ENCODE measurements at places on chromosomes 16 and 17. TPM values are rescaled to one million over a fixed set of nuclear protein-coding genes. Genes with fewer than 3 reads are reported as not detected.
A peak's percentile ranks its signal among the peaks of the same experiment; 100 is the strongest.

Gene MMP28
- not detected for total RNA-seq

- no peak for ATAC-seq
These were observed 2.5 kb downstream of the AATF start for GRCh38 chr17:36951084-36951789.

- peak; percentile 77 for ATAC-seq
These were observed 50.0 kb downstream of the SOCS1 start for GRCh38 chr16:11205754-11206581.

Gene ZNF423
- not detected for total RNA-seq

DNA sequence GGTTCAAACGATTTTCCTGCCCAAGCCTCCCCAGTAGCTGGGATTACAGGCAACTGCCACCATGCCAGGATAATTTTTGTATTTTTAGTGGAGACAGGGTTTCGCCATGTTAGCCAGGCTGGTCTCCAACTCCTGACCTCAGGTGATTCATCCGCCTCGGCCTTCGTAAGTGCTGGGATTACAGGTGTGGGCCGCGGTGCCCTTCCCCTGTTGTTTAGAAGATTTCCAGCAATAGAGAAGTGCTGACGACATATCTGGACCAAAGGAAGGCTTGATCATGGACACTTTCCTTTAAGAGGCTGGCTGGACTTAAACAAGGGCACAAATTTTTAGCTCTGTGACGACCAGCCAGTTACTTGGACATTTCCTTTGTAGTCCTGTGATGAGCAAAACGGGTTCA, 1.3 kb upstream of the MT1M start:
- ATAC-seq: no peak

Gene KRT32
- not detected for total RNA-seq

- ATAC-seq: no peak
These were observed 6.7 kb downstream of the MMD start for GRCh38 chr17:55414983-55415382.

GRCh38 chr16:72805486-72805885, 242.4 kb downstream of the ZFHX3 start:
- ATAC-seq: no peak

Gene KRT13
- total RNA-seq: not detected

GRCh38 chr17:40063901-40064531, 1.3 kb downstream of the THRA start:
- no peak for ATAC-seq

DNA sequence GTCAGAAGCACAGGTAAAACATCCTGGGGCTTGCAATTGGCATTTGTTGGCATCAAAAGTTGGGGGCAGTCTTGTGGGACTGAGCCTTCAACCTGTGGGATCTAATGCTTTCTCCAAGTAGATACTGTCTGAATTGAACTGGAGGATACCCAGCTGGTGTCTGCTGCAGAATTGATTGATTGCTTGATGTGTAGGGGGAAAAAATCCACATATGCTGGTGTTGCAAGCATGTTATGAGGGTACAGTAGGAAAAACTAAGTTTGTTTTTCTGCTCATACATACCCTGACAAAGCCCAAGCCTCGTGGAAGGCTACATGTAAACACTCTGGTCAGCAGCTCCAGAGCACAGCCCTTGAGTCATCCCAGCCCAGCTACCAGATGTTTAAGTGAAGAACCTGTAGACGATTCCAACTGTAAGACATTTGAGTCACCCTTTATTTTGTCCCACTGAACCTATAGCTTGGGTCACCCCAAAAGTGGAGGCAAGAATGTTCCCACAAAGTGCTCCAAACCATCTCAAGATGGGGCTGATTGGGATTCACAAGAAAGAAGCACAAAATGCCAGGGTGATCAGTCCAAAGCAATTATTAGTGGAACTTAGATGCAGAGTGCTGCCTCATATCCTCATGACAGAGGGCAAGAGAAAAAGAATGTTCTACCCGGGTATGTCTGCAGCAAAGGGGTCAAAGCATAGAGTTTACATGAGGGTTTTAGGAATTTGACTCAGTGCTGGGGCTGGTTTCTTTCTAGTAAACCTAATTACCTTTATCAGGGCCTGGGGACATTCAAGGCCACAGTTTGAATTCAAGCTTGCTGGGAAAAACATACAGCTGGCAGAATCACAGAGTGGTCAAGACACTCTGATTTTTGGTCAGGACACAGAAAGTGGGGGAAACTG, 9.6 kb upstream of the APPBP2 start:
- no peak for ATAC-seq

Gene SP2
- total RNA-seq: 24.2 TPM

- no peak for ATAC-seq
These were observed 90.0 kb downstream of the GNAO1 start for GRCh38 chr16:56281249-56281805.

DNA sequence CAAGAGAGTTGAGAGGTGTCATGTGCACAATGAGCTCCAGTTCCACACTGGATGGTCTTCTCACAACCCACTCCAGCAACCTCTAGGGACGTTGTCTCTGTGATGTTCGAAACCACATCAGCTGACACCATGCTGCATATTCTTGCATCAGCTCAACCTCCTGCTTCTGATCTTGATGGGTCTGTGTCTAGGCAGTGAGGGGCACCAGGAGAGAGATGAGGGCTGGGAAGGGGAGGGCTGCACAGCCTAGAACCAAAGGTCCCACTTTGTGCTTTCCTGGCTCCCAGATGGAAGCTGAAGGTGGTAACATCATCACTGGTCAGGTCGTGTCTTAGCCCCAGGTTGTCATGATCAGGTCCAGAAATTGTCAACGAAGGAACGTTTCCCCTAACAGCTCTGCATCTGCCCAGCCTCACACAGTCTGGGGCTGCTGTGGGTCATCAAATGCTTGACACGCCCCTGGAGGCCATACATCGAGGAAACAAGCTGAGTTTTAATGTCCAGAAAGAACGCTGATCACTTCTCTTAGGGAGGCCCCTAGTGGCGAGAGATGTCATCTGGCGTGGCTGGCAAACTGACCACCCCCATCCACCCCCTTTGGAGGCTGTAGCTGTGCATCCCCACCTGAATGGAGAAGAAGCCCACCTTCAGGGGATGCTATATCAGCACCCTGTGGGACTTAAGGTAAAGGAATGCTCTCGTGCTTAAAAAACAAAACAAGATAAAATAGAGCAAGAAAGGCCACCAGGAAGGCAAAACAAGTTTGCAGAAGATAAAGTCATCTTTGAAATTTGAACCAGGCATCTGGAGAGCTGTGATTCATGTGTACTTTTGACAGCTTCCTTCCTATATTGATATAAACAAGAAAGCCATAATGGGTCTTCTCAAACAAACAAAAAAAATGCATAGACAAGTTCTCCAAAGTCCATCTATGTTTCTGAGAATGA, 58.3 kb downstream of the WIPI1 start:
- peak; percentile 38 for ATAC-seq

GRCh38 chr17:39782980-39783379, 45.2 kb downstream of the GRB7 start:
- no peak for ATAC-seq

- peak; percentile 53 for ATAC-seq
These were observed 20.8 kb upstream of the DNAH17 start for GRCh38 chr17:78598013-78598471.

DNA sequence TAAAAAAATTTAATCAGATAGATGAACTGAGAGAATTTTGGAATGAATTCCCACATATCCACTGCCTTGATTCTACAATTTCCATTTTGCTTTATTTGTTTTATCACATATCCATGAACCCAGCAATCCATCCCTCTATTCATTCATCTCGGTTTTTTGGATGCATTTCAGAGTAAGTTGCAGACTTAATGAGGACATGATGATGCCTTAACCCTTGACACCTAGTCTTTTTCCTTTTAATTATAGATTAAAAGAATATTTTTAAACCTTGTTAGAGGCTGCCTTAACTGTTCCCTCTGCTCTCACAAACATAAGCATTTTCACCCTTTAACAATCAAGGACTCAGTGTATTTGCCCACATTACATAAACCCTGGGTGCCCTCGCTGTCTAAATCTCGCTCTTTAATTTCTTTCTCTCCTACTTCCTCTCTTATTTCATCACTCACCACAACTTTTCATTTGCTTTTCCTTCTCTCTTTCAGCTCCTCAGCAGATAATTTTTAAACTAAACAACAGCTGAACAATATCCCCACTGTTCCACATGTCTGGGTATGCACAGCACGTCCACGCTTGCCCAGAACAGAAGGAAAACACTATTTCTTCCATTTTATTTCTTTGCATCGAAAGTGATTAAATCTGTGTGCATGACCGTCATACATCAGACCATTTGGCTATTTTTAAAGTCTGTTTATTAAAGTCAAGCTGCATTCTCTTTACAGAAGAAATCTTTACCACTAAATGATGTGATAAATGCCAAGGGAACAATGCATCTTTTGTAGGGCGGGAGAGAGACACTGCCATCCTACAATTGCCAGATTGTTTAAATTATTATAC, 39.9 kb downstream of the IQCK start:
- ATAC-seq: no peak

- no peak for ATAC-seq
These were observed 45.0 kb upstream of the NOL11 start for GRCh38 chr17:67672592-67673335.

GRCh38 chr16:17369421-17370222, 101.1 kb downstream of the XYLT1 start:
- peak; percentile 77 for ATAC-seq

Gene SLC13A2
- total RNA-seq: not detected

- peak; percentile 55 for ATAC-seq
These were observed 20.1 kb upstream of the ALDH3A1 start for GRCh38 chr17:19768046-19768782.

DNA sequence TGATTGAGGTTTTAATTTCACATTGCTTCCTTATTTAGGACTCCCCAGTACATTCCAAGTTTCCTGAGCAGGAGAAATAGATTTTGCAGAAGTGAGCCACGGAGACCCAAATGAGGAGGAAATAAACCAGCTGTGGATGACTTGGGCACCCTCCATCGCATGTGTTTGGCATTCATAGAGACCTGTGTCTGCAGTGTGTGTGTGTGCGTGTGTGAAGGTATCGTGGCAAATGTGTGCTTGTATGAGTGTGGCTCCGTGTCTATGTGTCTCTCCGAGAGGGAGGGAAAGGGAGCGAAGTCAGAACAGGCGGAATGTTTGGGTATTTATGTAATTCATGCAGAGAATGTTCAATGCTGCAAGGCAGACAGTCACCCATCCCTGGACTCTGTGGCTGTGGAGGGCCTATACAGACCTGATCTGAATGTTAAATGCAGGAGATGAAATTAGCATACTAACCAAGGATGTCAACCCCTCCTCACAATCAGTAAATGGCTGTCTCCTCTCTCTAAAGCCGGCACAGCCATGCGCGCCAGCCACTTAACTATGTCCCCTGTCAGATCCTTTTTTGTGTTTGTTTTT, 186.0 kb upstream of the ZFHX3 start:
- no peak for ATAC-seq

DNA sequence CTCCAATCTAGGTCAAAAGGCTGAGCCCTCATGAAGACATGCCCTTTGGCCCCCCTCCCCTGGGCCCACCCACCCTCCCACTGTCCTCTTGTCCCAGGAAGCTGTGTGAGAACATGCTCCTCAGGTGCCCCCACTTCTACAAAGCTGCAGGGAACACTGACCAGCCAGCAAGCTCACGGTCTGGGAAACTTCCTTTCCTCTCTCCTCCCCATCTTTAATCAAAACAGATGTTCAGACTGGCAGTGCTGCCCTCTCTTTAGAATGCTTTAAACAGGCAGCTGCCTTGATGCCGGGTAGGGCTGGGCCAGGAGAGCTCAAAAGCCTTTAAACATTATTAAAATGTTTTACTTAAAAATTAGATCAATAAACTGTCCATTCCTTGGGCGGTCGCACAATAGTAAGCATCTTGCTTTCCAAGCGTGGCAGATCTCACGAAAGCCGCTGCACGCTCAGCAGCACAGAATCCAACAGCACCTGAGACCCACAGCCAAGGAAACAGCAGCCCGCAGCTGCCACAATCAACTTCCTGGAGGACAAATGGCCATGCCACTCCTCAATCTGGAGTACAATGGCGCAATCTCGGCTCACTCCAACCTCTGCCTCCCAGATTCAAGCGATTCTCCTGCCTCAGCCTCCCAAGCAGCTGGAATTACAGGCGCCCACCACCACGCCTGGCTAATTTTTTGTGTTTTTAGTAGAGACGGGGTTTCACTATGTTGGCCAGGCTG, 399.2 kb downstream of the SLC39A11 start:
- no peak for ATAC-seq

DNA sequence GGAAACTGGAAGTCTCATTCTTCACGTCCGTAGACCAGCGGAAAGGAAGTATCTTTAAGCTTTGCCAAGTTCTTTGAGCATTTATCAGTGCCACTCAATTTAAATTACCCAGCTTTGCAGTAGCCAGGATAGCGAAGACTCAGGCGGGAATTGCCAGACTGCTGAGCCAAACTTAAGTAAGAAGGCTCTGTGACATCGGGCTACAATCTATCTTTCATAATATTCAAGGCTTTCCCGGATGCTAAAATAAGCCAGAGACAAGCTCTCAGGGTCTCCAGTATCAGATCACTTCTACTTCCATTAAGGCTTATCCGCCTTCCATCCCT, 436 bp upstream of the BRIP1 start:
- peak; percentile 12 for ATAC-seq

DNA sequence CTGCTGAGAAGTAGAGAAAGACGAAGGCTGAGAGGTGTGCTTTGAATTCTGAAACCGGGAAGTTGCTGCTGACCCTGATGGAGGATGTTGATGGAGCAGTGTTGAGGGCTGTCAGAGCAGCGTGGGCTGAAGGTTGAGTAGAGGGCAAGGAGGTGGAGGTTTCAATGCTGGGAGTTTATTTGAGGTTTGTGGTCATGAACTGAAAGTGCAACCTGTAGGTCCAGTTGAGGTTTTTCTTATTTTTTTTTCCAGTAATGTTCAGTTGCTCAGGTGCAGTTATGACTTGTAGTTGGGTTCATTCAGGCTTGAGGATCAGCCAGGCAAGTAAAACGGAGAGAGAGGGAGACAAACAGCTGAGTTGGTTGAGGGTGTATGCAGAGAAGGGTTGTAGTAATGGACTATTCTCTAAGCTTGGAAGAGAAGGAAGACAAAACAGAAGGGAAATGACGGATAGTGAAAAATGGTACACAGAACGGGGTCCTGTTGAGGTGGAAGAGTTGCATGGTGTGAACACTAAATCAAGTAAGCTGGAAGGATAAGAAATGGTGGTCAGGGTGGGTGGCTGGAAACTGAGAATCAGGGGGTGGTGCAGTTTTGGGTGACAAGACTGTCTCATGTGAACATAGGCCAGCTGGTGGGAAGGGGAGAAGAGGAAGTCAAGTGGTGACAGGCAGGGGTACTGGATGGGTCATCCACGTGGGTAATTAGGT, 8.7 kb upstream of the UBE2G1 start:
- peak; percentile 88 for ATAC-seq

DNA sequence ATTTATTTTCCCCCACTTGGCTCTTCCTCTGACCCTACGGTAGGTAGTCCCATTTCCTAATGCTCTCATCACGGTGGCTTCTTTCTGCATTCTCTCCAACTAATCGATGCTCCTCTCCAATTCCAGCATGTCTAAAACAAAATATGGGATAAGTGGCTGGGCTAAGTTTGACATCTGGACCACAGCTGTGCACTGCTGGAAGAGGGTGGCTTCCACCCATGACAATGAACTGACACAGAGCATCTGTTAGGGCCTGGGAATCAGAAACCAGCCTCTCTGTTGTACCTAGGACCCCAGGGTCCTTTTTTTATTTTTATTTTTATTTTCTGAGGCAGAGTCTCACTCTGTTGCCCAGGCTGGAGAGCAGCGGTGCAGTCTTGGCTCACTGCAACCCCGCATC, 29.0 kb upstream of the SLC39A11 start:
- ATAC-seq: no peak

GRCh38 chr16:88310796-88311605, 71.8 kb upstream of the ZNF469 start:
- ATAC-seq: no peak

- no peak for ATAC-seq
These were observed 67.8 kb downstream of the ADCY9 start for GRCh38 chr16:4048481-4048880.

GRCh38 chr17:61368832-61369450, 30.7 kb upstream of the TBX2 start:
- no peak for ATAC-seq

Gene LUC7L3
- total RNA-seq: 142 TPM

Measured in activated T-helper 17 cell treated with anti-CD3 and anti-CD28 coated beads, Interleukin-2, amount 50 U/mL, for 72 hours (primary cell).